CD8-positive, alpha-beta memory T cell (primary cell): ENCODE measurements at places on chromosomes 11 and 22.

GRCh38 chr11:128804481-128804880 lies 62.6 kb downstream of the KCNJ1 start:
- H3K27ac ChIP-seq: no peak overlapping the region
- H3K4me3 ChIP-seq: no peak overlapping the region

DNA sequence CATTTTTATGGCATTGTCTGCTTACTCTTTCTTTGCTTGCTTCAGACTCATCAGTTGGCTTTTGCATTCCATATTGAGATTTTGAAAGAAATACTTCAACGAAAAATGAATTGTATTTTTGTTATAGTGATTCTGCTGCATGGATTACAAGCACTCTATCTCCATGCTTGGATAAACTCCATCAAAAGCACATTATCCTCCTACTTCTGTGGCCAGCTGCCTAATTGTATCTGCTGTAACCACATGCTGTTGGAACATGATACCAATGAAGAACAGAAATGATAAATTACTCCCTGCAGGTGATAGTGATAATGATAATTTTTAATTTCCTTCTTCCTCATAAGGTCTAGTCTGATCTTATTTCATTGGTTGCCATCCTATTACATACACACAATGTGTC lies 100.8 kb downstream of the PRMT3 start:
- no peak overlapping the region for H3K27ac ChIP-seq
- H3K27me3 ChIP-seq: no peaks in the 10 kb centered on the region
- no peak for DNase-seq
- no peaks in the 10 kb centered on the region for H3K4me1 ChIP-seq

DNA sequence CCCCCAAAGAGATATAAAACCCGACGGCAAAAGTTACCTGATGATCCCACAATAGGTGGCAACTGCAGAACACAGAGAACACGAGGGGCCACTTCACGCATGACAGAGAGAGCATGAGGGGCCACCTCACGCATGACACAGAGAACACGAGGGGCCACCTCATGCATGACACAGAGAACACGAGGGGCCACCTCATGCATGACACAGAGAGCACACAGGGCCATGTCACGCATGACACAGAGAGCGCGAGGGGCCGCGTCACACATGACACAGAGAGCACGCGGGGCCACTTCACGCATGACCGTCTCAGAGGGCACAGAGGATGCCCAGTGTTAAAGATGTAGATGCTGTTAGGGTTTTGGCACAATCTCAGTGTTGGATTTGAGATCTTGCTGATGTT lies 1359.5 kb downstream of the TBC1D22A start:
- DNase-seq: no peak
- no peaks in the 10 kb centered on the region for H3K36me3 ChIP-seq
- H3K27ac ChIP-seq: no peak overlapping the region

DNA sequence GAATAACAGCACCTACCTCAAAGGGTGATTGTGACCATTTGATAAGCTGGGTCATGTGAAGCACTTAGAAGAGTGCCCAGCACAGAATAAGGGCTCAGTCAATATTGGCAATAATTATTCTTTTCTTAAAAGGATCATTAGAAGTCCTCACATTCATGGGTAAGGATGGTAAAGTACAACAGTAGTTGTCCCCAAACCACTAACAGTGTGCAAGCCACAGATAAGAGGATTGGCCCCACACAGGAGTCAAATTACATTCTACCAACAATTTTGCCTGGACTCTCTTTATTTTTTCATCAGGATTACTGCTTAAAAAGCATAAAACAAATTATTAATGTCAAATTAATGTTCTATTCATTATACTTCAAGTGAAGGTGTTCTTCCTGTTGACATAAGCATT lies 271.5 kb upstream of the PDGFD start:
- H3K27me3 ChIP-seq: no peaks in the 10 kb centered on the region
- H3K27ac ChIP-seq: no peak overlapping the region
- no peak for DNase-seq

- no peak for DNase-seq
- no peak overlapping the region for H3K4me3 ChIP-seq
- H3K4me1 ChIP-seq: peaks cover 58% of the 10 kb centered on the region
- no peak overlapping the region for H3K27ac ChIP-seq
- H3K27me3 ChIP-seq: no peaks in the 10 kb centered on the region
- H3K36me3 ChIP-seq: peaks cover 38% of the 10 kb centered on the region
These were observed 23.8 kb downstream of the ARHGAP1 start for GRCh38 chr11:46676436-46677158.

GRCh38 chr22:23242473-23243001 lies 62.2 kb downstream of the BCR start:
- peaks cover 6% of the 10 kb centered on the region for H3K36me3 ChIP-seq
- peak overlapping the region; percentile 8 for H3K4me3 ChIP-seq
- H3K4me1 ChIP-seq: peaks cover 60% of the 10 kb centered on the region
- H3K27me3 ChIP-seq: no peaks in the 10 kb centered on the region

DNA sequence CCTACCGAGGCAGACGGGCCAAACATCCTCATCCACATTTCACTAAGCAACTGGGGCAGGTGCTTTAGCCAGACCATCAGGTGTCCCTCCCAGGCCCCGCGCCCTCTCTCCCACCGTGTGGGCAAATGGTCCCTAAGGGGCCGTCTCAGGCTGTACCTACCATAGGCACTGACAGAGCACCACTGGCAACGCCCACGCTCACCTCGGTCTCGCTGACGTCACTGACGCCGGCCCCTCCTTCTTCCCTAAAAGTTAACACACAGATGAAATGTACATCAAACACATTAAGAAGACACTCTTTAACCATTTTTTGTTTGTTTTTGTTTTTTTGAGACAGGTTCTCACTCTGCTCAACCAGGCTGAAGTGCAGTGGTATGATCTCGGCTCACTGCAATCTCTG lies 9.4 kb downstream of the TTLL1 start:
- no peaks in the 10 kb centered on the region for H3K4me1 ChIP-seq
- DNase-seq: no peak
- no peak overlapping the region for H3K4me3 ChIP-seq
- H3K36me3 ChIP-seq: no peaks in the 10 kb centered on the region

GRCh38 chr11:107844041-107844440 lies 14.5 kb downstream of the SLC35F2 start:
- H3K27me3 ChIP-seq: no peaks in the 10 kb centered on the region
- no peak for DNase-seq
- peaks cover 6% of the 10 kb centered on the region for H3K4me1 ChIP-seq
- H3K4me3 ChIP-seq: no peak overlapping the region

- H3K36me3 ChIP-seq: no peaks in the 10 kb centered on the region
- H3K27ac ChIP-seq: no peak overlapping the region
- no peaks in the 10 kb centered on the region for H3K4me1 ChIP-seq
These were observed 11.4 kb downstream of the ACO2 start for GRCh38 chr22:41480397-41480735.

DNA sequence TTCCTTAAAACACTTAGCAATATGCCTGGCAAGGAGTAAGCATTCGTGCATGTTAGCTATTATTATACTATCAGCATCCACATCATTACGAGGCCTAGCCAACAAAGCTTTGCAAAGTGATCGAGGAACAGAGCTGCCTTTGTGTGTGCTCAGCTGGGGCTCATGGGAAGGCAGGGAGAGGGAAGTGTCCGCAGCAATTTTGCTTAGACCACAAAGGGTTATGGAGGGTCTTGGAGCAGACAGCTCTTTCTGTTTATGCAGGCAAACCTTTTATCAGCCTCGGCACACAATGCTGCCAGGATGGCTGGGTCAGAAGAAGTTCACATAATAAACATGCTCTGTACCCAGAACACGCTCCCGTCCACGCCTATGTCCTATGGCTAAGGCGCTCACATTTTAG lies 10.9 kb upstream of the DKK3 start:
- no peaks in the 10 kb centered on the region for H3K36me3 ChIP-seq
- no peak for DNase-seq
- no peak overlapping the region for H3K4me3 ChIP-seq
- H3K4me1 ChIP-seq: no peaks in the 10 kb centered on the region

DNA sequence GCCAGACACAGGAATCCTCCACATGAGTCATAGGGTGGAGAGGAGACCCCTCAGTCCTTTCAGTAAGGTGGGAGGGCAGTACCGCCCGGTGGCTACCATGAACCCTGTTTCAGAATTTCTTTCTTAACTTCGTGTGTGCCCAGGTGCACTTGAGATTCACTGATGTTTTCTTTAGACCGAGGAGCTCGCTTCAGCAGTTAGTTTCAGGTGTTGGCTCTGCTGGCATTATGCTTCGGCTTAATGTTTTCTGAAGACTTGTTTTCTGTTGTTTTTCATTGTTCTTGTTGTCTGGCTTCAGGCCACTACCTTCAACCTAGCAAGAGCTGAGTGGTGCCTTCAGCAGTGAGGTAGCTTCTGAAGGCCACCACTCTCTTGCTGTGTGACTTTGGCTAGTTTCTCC lies 71.5 kb downstream of the BMAL1 start:
- H3K27me3 ChIP-seq: no peaks in the 10 kb centered on the region
- no peak for DNase-seq
- peaks cover 19% of the 10 kb centered on the region for H3K4me1 ChIP-seq
- no peak overlapping the region for H3K27ac ChIP-seq
- H3K36me3 ChIP-seq: peaks cover 22% of the 10 kb centered on the region

DNA sequence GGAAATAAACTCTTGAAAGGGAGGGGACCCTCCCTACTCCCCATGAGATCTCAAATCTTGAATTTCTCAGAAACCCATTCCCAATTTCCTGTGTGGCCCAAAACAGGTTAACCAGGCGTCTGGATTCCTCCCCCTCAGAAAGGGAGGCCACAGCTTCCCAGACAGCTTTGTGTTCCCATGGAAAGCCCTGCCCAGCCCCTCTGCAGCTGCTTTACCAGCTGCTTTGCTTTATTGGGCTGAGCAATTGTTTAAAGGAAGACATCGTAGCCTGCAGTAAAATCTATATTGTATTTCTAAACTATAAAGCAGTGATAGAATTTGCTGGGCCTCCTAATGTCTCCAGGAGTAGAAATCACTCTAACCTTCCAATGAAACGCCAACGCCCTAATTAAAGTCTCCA lies 97.4 kb downstream of the CHST1 start:
- H3K27ac ChIP-seq: no peak overlapping the region
- H3K27me3 ChIP-seq: no peaks in the 10 kb centered on the region

DNA sequence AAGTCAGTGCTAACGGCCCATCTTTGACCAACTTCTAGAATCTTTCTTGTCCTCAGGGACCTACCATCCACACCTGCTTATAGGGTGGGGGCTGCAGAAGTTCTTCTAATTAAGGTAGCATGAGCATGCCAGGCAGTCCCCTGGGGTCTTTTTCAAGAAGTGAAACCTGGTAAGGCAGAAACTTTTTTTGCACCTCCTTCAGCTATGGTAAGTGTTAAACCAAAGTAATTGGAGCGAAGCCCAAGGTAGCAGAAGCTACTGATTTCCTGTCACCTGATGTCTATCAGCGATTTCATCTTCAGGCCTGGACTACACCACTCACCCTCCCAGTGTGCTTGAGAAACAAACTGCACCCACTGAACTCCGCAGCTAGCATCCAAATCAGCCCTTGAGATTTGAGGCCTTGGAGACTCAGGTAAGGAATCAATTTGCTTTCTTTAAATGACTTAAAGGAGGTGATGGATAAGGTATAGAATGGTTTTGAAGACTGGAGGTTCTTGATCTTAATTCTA lies at the start of gene MS4A1:
TSS of gene MS4A1 (plus strand) at position 317 of the 512 bp plus-strand sequence. CDS start 6,528 bp downstream, outside the sequence.
- no peak within 1 kb of the TSS for H3K27ac ChIP-seq
- no peak within 1 kb of the TSS for H3K4me3 ChIP-seq
- DNase-seq: no peak

DNA sequence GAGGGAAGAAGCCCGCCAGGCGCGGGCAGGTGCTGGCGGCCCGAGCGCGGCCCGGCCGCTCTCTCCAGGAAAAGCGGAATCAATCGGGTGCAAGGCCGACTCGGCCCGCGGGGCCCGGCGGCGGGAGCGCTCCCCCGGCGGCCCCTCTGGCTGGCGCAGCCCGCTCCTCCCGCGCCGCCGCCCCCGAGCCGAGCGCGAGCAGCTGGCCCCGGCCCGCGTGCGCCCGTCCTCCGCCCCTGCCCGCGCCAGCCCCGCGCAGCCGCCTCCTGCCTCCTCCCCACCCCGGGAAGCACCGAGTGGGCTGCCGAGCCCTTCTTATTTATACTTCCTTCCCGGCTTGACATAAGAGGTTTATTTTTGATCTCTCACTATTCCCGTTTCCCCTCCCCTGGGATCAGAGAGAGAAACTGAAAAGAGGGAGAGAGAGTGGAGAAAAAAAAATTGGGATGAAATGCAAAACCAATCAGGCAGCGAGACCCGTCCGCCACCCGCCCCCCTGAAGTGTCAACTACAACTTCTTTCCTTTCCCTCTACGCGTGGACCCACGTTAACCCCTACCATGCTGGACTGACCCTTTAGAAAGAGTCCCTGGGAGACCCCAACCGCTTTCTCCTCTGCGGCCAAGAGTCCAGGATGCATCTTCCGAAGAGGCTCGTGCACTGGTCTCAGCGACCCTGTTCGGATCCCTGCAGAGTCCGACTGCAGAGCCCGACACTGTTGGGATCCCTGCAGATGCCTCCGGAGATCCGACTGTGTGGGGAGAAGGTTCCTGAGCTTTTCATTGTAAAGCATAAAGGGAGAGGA lies at the start of gene ADAMTS8:
TSS of gene ADAMTS8 (minus strand) at position 294 of the 804 bp plus-strand sequence. CDS start 323 bp downstream, outside the sequence.
- DNase-seq: no peak
- H3K36me3 ChIP-seq: no peaks in the 10 kb centered on the region
- H3K27ac ChIP-seq: no peak within 1 kb of the TSS
- H3K27me3 ChIP-seq: peaks cover 39% of the 10 kb centered on the region

GRCh38 chr22:17777005-17777716 lies 2.9 kb upstream of the BID start:
- H3K27ac ChIP-seq: peak overlapping the region; percentile 99
- peak overlapping the region; percentile 99 for H3K4me3 ChIP-seq
- H3K4me1 ChIP-seq: peaks cover 87% of the 10 kb centered on the region
- H3K27me3 ChIP-seq: no peaks in the 10 kb centered on the region
- peak; percentile 65 for DNase-seq

DNA sequence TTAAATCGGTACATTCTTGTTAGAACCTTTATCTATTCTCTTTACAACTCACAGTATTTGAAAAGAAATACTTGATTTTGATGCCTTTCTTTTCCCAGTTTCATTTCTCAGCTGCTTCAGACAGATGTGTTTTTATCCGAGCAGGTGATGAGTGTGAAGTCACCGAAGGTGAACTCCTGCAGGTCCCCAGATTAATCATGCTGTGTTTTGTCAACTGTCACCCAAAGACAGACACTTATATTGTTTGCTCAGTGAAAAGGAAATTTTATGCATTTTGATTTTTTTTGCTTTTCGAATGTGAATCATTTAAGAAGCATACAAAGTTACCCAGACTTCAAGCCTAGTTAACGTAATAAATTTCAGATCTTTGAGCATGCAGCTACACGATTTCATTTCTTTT lies 7.8 kb upstream of the TMPRSS13 start:
- no peaks in the 10 kb centered on the region for H3K36me3 ChIP-seq
- H3K27ac ChIP-seq: no peak overlapping the region
- H3K4me3 ChIP-seq: no peak overlapping the region
- peaks cover 4% of the 10 kb centered on the region for H3K4me1 ChIP-seq
